ENCODE measurements at places on chromosomes 3 and 15.
A peak's percentile ranks its signal among the peaks of the same experiment; 100 is the strongest.

- no peak for DNase-seq
These were observed 27.3 kb upstream of the ST8SIA2 start for GRCh38 chr15:92366381-92366780.

DNA sequence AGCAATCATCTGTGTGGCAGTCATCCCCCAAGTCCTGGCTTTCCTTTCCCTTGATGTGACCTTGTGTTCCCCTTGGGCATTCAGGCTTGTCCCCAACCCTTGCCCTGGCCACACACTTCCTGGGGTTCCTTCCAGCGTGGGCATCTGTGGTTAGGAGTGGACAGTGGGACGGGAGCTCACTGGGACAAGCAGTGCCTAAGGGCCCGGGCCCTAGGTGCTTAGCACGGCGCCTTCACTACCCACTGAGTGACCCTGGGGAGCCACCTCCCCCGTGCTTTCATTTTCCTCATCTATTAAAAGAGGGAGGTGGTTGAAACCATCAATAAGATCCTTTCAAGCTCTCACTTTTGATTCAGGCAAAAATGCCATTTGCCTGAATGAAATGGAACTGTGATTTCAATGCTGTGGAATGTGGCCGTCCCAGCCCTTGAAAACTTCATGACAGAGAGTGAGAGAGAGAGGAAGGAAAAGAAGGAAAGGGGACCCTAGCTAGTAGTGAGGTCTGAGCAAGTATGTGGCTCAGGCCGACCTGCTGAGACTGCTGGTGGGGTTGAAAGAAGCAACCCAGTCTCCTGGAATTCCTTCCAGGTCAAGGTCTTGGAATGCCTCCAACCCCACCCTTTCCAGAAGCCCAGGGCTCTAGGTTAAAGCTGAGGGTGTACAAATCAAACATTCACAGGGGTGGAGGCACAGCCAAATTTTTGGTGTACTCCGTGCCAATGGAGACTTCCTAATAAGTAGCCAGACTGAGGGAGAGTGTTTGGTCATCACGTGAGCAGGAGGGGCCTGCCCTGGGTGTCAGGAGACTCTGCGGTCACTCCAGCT lies 302.9 kb downstream of the TLE3 start:
- DNase-seq, result no peak

DNA sequence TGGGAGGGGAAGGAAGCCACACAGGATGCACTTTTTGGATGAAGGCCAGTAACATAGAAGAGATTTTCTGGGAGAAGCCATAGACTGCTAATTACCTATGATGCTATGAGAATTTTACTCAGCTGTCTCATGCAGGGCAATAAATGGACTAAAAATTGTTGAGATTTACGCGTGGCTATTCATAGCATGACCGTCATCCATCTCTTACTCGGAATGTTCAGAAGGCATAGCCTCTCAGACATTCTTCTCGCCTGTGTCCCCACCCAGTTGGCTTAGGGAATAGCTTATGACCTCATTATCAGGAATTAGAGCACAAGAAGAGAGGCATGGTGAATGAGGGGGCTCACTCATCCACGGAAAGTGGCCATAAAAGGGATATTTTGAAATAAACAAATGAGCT lies 107.9 kb upstream of the ATP10A start:
- DNase-seq, result no peak

DNA sequence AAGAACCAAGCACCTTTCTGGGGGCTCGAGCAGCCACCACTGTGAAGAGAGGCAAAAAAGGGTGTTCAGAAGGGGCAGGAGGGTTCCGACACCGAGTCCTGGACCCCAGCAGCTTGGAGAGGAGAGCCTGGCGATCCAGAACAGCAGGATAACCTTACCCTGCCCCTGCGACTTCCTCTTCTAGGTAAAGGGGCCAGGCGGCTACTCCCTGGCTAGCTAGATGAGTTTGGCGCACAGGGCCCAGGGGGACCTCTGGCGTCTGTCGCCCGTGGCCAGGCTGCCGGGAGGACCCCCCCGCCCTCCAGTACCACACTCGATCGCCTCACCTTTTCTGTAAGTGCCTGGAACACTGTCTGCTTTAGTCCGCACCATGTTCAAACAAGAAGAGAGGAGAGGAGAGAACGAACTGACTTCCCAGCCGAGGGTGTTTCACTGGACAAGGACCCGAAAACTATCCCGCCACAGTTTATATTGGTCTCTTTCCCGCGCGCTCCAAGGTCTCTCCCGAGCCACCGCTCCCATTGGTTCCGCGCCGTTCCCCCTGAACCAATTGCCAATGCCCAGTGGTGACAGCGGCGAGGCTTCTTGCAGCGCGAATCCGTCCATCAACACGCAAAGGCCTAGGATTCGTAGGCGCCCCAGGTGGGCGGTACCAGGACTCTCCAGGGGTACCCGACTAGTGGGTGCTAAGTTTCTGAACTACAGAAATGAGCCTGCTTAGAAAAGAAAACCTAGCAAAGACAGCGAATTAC lies at the start of gene PCLAF:
TSS of gene PCLAF (minus strand) at position 442 of the 752 bp plus-strand sequence. CDS start at position 372, 70 bp downstream.
- peak; percentile 93 for DNase-seq

- no peak for DNase-seq
These were observed 1.6 kb upstream of the IDH3A start for GRCh38 chr15:78147566-78147965.

- DNase-seq, result no peak
These were observed 157.2 kb downstream of the GOLIM4 start for GRCh38 chr3:167938516-167938915.

- no peak for DNase-seq
These were observed 9.0 kb downstream of the GNB5 start for GRCh38 chr15:52181938-52182780.

DNA sequence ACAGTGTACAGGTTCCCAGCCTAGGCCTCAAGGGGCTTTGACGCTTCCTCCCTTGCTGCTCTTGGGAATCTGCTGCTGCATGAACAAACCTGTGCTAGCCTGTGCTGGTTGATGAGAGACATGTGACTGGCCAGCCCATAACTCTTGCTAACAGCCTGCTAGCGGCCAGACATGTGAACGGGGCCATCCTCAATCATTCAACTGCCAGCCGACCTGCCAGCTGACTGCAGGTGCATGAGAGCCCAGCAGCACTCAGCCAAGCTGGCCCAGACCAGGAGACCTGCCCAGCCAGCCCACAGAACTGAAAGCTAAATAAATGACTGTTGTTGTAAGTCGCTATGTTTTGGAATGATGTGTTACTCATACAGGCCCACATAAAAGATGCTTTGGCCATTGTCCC lies 82.4 kb upstream of the DLG1 start:
- DNase-seq, result no peak

DNA sequence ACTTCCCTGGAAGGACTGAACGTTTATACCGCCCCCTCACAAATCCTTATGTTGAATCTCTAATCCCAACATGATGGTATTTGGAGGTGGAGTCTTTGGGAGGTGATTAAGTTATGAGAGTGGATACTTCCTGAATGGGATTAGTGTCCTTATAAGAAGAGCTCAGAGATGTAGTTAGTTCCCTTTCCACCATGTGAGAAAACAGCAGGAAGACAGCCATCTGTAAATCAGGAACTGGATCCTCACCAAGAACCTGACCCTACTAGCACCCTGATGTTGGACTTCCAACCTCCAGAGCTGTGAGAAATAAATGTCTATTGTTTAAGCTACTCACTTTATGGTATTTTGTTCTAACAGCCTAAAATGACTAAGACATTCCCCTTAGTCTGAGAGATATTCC lies 33.3 kb upstream of the SACM1L start:
- DNase-seq, result no peak

DNA sequence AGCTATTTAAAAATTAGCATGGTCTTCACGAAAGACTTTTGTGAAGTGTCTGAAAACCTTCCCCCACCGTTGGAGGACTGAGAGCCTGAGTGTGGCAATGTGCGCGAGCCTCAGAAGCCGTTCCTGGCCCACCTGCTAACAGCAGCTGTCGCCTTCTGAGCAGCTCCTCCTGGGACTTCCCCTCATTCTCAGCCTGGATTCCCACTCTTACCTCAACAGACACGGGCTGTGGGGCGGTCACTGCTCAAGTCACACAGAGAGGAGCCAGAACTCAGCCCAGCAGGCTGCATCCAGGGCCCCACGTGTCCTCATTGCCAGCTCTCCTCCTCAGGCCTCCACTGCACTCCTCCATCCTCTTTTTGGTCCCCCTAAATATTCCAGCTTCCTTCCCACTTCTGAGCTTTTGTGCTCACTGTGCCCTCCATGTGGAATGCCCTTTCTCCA lies 7.8 kb downstream of the DNASE1L3 start:
- DNase-seq, result no peak

- no peak for DNase-seq
These were observed 8.8 kb downstream of the ARL13B start for GRCh38 chr3:93988764-93989163.

DNA sequence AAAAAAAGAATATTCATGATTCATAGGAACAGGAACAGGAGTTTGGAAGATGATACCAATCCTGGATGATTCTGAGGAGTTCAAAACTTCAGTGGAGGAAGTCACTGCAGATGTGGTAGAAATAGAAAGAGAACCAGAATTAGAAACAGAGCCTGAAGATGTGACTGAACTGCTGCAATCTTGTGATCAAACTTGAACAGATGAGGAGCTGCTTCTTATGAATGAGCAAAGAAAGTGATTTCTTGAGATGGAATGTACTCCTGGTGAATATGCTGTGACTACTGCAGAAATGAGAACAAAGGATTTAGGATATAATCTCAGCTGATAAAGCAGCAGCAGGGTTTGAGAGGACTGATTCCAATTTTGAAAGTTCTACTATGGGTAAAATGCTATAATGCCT lies 72.7 kb downstream of the GSK3B start:
- DNase-seq, result no peak

- no peak for DNase-seq
These were observed 175.9 kb downstream of the FEZF2 start for GRCh38 chr3:62197350-62198012.

DNA sequence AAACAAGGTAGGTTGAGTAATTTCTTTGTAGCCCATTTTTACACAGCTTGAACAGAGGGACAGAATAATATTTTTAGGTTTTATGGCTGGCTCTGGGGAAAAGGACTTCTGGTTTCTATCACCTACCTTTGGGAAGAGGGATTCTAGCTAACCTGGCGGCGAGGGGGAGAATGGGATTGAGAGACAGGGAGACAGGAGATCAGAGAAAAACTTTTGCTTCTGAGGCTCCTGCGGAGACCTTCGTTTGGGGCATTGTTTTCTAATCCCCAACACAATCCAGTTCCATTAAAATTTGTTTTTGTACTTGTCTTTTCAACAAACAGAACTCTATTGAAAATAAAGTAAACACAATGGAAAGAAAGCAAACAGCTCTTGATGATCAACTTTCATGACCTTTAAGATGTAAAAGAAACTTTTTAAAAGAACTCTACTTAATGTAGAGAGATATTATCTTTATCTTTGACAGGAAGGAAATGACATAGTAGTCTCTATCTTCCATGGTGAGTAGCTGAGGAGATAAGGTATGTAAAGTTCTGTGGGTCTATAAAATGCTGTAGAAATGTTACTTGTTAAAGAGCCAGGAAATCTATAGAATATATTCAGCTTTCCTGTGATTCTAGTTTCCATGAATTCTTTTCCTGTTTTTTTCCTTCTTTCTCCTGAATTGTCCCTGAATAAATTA lies 37.0 kb upstream of the P2RY1 start:
- no peak for DNase-seq

- no peak for DNase-seq
These were observed 52.0 kb downstream of the DNAJC13 start for GRCh38 chr3:132469326-132469725.

GRCh38 chr3:10344147-10344943 lies 23.4 kb upstream of the SEC13 start:
- DNase-seq, result peak; percentile 56

GRCh38 chr15:35626571-35627318 lies 80.8 kb upstream of the DPH6 start:
- DNase-seq, result no peak

DNA sequence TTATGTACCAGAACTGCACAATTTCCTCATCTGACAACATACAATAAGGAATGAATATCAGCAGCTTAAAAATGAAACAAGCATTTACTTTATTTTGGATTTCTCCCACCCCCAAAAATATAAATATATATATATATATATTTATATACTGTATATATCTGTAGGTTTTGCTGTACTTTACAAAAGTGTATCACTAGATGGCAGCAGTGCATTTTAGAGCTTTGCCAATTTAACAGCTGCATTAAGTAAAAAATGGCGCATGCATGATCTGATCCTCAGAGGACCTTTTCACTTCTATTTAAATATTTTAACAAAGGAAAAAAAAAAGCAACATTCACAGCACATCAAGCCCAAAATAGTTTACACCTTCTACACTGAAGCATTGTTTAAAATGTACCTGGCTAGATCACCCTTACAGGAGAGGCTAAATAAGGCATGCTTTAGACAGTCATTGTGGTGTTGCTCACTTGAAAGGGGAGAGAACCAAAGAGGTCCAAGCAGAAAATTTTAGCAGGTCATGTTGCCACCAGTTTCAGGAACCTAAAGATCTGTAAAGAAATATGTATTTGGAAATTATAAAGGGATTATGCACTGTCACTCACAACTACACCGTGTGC lies 72.6 kb downstream of the NPTN start:
- peak; percentile 61 for DNase-seq

- DNase-seq, result no peak
These were observed 2.0 kb upstream of the CLDN16 start for GRCh38 chr3:190385731-190386688.

DNA sequence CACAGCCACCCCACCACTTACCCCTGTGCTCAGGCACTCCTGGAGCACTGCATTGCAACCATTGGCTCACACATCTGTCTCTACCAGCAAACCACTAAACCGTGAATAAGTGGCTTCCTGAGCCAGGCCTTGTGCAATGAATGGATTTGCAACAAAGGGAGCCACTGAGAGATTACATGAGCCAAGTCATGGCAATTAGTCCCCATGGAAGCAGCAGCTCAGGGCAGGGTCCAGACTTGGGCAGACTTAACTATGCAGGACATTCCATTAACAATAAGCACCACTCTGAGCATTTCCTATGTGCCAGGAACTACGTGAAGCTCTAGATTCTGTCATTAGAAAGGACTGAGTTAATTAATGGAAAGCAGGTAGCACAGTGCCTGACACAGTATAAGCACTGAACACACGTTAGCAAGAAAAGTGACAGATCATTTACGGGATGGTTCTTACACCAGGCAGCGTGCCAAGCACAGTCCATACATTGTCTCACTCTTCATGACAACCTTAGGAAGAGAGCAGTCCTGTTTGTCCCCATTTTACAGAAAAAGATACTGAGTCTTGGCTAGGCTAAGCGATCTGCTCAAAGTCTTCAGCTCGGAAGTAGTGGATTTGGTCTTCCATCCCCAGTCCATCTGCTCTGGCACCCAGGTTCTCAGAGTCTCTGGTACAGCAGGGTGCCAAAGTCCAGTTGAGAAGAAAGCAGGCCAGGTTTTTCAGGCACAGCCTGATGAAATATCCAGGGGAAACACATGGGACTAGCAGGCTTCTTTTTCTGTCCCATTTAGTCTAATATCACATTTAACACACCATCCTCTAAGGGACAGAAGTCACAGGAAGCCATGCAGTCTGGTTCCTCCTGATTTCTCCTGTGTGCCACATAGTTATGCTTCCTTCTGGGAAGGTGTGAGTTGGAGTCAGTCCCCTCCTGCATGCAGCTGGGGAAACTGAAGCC lies 44.1 kb downstream of the LIPC start:
- DNase-seq, result no peak

DNA sequence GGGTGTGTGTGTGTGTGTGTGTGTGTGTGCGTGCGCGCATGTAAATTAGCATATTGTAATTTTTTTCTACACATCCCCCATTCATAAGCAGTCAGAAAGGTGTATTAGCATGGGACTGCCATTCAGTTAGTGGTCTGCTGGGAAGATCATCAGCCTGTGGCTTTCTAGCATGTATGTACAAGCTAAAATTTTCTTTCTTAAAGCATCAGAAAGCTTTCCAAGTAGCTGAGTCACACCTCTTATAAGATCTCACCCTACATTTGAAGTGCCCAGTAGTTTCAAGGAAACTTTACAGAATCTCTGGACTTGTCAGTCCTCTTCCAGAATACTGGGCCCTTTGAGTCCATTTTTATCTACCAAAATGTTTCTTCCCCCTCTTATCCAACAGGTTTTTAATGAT lies 411.4 kb upstream of the TPRG1 start:
- DNase-seq, result no peak
